Pons (tissue), 1 donor: ENCODE measurements at places on chromosomes 13 and 19.

DNA sequence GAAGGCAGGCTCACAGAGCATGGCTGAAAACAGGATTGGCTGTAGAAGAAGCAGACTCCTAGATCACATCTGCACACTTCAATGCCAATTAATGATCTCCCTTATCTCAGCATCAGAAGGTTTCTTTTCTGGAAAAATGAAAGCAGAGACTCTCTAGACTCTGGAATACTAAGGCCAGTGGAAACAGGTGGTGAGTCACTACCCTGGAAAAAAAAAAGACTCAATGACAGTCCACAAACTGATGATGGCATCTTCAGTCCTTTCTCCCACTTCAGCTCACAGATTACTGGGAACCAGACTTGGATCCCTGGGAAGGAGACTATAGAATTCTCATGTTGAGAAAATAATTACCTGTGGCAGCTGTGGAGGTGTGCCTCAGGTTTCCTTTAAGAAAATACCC is 47.5 kb upstream of the MBNL2 start:
- no peak for DNase-seq

DNA sequence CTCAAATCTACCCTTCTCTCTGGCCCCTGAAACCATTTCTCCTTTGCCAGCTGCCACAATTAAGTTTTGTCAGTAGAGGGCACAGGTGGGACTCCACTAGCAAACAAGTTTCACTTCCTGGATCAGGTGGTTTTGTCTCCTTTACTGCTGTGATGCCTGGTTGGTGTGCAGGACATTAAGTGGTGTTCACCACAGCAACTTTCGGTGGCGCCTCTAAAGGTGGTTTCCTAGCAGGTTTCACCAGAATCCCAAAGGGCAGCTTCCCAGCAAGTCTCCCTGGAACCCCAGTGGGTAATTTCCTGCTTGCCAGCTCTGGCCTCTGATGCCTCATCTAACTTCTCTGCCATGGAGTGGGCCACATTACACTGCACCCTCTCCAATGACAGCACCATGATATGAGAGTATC is 16.6 kb downstream of the MED4 start:
- DNase-seq, result no peak

- no peak for DNase-seq
Observed at GRCh38 chr13:58949646-58950045, 1214.1 kb downstream of the DIAPH3 start.

DNA sequence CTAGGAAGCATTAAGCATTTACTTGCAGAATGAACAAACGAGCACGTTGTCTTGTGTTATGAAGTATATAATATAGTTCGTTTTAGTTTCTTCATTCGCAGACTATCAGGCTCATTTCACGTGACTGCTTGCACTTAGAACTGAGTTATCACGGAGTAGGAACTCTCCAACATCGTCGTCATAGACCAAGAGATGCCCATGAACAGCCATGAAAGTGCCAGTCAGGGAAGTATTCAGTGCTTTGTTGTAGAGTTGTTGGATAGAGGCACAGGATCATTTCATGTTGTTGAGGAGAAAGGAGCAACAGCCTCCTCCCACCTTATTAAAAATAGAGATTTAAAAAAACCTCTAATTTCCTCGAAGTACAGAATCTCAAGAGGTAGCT is 977 bp upstream of the IL17D start:
- peak; percentile 68 for DNase-seq

- no peak for DNase-seq
Observed at GRCh38 chr13:90502153-90502552, 845.3 kb upstream of the MIR17HG start.

DNA sequence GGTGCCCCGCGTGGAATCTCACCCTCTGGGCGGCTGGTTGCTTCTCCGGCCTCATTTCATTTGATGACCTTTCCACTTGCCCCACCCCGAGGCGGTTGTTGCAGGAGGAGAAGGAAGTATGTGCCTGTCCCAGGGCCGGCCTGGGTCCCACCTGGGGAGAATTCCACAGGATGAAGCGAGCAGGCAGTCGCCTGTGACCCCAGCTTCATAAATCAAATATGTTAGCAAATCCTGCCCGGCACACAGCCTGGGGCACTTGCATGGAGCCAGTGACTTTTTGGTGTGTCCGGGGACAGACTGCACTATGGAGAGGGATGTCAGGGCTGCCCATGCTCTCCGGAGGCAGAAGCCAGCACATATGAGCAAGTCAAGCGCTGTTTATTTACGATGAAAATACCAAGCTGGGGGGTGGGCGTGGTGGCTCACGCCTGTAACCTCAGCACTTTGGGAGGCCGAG is 19.7 kb upstream of the ZBTB7A start:
- no peak for DNase-seq

DNA sequence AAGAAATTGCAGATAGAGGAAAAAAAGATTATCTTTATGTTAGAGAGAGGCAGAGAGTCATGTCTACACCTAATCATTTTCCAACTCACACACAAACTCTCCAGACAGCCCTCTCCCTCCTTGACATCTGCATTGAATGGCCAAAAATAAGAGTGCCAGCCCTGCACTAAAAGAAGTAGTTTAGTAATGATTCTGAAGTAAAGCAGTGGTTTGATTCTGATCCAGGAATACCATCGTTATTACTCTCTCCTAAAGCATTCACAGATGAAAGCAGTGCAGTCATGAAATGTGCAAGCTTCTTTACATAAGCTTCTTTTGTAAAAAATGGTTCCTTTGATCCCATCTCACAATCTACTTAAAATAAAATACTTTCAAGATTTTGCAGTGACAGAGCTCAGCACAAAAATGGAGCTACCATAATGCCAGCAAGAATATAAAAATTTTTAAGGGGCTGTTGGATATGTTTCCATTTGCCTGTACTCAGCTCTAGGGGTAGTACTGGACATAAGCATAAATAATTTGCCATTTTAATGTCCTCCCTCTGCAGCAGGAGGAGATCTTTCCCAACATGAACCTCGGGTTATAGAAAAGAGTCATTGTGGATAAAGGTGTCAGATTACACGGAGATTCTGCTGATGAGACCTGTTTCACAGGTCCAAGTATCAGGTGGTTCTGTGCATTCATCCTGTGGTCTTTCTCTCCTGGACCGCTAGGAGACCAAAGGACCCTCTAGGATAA is 406.3 kb downstream of the DCT start:
- no peak for DNase-seq

- DNase-seq, result no peak
Observed at GRCh38 chr13:21671620-21672286, 880 bp downstream of the FGF9 start.

DNA sequence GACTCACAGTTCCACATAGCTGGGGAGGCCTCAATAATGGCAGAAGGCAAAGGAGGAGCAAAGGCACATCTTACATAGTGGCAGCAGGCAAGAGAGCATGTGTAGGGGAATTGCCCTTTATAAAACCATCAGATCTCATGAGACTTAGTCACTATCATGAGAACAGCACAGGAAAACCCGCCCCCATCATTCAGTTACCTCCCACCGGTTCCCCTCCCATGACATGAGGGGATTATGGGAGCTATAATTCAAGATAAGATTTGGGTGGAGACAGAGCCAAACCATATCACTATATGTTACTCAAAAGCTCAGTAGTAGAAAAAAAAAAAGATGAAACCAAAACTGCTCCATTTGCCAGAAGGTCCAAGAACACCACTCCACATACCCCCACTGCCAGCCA is 58.5 kb downstream of the DNAJC15 start:
- DNase-seq, result no peak

DNA sequence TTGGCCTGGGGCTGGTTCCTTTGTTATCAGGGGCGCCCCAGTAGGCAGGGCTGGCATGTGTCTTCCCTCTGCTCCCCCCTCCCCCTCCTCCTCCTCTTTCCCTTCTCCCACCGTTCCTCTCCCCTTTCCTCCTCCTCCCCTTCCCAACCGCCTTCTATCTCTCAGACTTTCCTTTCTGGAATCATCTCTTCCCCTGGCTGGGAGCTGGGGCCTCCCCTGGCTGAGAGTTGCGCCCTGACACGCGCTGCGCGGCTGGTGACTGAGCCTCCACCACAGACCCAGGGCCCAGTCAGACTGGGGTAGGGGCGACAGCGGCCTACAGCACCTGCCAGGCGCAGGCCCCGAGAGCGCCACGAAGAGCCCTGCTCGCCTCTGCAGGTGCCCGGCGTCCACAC is 2.8 kb downstream of the PNMA8B start:
- no peak for DNase-seq

DNA sequence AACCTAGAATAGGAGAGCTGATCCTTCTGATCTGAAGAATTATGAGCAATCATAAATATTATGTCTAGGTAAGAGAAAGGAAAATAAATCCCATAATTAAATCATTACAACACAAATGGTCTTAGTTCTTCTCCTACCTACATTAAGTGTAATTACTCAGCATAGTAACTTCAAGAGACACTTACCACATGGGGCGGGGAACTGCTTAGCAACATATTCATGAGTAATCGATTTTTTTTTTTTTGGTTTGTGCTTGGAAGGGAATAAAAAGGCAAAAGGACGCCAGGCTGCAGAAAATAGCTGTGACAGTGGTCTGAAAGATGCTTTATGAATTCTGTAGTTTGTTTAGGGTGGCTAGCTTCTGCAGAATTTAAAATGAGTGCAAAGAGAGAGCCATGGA is 103.3 kb upstream of the HTR2A start:
- DNase-seq, result no peak

DNA sequence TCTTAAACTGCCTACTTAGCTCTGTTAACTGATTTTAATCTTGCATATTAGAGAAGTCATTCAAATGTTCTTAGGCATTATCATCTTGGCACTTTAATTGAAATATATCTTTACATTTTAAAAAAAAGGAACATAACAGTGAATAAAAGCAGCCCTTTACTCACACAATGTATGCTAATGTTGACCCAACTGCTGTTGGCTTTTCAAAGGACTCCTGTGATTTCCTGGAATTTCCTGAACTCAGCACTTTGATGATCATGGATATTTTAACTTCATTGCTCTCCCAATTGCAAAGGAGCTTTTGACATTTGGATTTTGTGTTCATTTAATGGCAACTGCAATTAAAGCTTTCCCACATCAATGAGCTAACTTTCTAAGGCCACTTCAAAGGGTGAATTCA is 1230.3 kb downstream of the DIAPH3 start:
- DNase-seq, result no peak

- no peak for DNase-seq
Observed at GRCh38 chr19:35714601-35715354, 3.0 kb upstream of the KMT2B start.

DNA sequence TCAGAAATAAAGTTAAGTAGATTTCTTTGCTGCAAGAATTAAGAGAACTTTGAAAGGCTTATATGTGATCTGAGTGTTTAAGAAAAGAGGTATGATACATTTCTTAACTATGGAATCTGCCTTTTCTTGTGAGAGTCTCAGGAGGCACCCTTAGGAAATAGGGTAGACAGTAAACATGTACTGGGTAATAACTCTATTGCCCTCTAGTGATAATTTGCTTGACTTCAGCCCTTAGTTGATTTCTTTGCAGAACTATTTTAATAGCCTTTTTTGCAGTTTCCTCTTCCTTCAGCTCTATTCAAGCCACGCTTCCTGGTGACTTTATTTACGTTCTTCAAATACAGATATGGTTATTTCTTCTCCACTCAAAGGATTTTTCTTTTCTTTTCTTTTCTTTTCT is 37.0 kb upstream of the CCNA1 start:
- peak; percentile 77 for DNase-seq

DNA sequence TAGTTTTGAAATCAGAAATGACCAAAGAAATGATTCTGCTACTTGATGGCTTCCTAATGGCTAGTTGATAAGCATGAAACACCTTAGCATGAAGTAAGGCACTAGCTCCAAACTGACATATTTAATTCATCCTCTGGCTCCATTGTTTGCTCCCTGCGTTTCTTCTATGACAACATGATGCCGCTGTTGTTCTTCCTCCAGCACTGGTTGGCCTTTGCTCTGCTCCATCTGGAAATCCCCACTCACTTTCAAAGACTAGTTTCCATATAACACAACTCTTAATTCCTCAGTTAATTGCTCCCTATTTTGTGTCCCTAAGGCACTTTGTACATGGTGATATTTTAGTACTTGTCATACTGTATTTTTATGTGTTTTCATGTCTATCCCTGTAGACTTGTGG is 151.6 kb downstream of the GPC6 start:
- no peak for DNase-seq

DNA sequence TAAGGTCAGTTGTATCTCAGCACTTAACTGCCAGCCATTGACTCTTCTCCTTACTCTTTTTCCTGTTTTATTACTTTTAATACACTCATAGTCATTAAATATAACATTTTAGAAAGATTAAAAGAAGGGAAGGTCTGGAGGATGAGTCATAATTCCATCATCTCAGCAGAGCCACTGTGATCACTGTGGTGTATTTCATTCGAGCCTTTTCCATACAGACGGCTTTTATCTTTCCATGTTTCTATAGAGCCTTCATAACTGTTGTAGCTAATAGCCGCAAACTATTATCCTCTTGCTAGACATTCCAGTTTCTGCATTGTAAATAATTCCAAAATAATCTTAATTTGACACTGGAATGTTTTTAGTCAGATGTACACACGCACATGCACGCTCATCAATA is 4.7 kb upstream of the FLT1 start:
- no peak for DNase-seq

DNA sequence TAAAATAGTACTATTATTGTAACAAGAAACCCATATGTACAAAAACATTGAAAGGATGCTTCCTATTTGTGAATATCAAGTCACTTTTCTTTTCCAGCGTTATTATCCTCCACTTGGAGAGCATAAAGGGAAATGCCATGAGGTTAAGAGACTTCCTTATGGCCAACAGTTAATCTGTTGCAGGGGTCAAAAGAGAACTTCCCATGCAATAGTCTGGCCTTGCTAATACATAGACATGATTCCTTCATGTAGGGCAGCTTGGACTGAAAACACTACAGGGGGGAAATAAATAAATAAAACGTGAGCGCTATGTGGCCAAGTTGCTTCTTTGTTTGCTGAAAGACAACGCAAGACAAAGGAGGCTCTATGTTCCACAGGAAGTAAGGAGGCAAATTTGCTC is 269.1 kb upstream of the EDNRB start:
- DNase-seq, result no peak

DNA sequence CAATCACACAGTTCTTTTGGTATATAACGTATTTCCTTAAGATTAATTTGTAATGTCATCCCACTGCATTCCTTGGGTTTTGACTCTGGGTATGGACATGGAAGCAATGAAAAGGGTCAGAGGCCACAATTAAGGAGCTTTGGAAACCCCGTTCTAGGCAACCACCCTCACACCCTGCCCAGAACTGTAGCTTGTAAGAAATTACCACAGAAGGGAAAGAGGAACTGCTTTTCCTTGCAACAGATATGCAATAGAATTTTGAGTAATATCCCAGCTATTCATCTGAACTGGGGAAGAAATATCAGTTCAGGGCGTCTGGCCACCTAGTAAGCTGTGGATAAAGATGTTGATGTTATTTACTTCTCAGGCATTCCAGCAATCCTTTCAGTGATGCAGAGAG is 985 bp upstream of the CLC start:
- no peak for DNase-seq

GRCh38 chr19:2166741-2167738 is 3.3 kb downstream of the DOT1L start:
- DNase-seq, result peak; percentile 66

- no peak for DNase-seq
Observed at GRCh38 chr19:18647807-18648206, 11.0 kb downstream of the KLHL26 start.
